ENCODE measurements at places on chromosomes 3 and 15.

- DNase-seq = no peak
These were observed 145.3 kb upstream of the LIPC start for GRCh38 chr15:58286523-58286922.

GRCh38 chr15:101048581-101049030 is 129.4 kb downstream of the LRRK1 start:
- DNase-seq = no peak

DNA sequence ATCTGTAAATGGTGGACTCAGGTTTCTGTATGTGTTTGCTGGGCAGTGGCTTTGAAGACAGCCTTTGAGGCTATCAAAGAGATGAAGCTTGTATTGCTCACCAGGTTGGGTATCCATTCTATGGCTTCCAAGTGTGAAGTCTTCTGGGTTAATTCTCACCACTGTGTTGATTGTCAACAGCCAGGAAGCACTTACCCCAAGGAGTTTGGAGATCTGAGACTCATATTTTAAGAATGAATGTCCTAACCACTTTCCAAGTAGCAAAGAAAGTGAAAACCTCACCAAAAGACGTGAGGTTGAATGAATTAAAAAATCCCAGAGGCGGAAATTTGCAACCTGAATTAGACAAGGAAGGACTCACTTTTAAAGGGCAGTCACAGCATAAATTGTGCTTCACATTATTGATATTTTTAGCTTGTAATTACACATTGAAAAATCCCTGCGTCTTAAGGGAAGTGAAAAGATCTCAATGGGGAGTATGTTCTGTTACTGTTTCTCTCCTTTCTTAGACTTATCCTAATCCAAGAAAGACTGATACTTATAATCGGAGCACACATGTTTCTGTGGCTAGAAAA is 304.0 kb upstream of the TPRG1 start:
- no peak for DNase-seq

- DNase-seq = no peak
These were observed 381.8 kb upstream of the THBS1 start for GRCh38 chr15:39199076-39199475.

DNA sequence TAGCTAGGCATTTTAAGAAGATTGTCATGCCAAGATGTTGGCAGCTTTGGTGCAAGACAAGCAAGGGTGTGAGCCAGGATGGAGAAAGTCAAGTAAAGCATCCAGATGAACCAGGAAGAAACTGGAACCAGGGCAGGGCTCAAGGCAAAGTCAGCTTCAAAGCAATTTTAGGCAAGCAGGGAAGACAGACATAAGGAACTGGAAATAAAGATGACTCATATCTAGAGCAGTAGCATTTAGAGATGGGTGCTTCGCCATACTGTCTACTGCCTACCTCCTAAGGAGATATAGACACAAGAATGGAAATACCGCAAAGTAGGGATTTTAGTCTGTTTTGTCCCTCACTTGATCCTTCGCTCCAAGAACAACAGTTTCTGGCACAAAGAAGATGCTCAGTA is 59.9 kb downstream of the RYR3 start:
- no peak for DNase-seq

GRCh38 chr3:149790268-149790667 is 2.1 kb downstream of the ANKUB1 start:
- peak; percentile 24 for DNase-seq

DNA sequence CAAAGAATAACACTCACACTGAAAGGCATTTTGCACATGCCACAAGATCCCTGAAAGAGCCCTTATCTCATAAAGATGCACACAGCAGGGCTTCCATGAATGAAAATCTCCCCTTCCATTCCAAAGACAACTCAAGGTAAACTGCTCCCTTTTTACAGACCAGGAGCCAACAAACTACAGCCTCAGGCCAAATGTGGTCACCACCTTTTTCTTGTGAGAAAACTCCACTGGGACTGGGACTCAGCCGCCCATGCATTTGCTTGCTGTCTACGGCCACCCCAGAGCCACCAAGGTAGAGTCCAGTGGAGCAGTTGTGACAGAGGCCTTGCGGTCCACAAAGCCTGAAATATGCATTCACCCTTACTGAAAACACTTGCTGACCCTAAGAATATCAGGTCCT is 334.8 kb downstream of the OCA2 start:
- no peak for DNase-seq

DNA sequence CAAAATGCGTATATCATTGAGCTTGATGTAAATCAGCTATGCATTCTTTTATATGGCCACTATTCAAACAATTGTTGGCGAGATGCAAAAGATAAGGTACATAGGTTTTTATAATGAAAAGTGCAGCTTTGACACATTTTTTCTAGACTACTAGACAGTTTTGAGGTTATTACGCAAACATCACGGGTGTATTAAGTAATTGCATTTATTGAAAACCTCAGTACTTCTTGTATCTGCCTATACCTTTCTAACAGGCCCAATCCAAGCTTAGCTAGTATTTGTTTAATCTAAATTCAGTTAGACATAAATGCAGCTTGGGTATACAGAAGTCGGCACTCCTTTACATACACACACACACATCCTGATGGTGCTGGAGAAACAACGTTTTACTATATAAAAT is 2.7 kb downstream of the SPESP1 start:
- DNase-seq = no peak

- DNase-seq = no peak
These were observed 45.1 kb downstream of the PLXNA1 start for GRCh38 chr3:127027811-127028548.

DNA sequence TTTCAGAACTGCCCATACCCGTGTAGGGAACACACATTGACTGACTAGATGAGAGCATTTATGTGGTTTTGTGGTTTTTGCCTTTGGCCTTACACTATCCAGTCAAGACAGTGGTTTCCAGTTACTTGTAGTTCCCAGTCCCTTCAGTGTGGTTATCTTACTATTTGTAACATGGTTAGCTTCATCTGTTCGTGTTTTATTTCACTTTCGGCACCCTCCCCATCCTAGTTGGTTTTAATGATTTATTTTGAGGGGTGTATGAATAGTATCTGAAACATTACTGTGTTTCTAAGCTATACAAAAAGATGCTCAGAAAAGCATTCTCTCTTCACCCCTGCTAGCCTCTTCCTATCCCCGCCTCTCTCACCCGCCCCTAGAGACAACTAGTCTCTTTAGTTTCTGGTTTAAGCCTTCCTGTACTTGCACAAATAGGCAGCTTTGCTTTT is 14.1 kb downstream of the LYSMD4 start:
- DNase-seq = no peak

- no peak for DNase-seq
These were observed 44.8 kb downstream of the LHFPL4 start for GRCh38 chr3:9508781-9509180.

DNA sequence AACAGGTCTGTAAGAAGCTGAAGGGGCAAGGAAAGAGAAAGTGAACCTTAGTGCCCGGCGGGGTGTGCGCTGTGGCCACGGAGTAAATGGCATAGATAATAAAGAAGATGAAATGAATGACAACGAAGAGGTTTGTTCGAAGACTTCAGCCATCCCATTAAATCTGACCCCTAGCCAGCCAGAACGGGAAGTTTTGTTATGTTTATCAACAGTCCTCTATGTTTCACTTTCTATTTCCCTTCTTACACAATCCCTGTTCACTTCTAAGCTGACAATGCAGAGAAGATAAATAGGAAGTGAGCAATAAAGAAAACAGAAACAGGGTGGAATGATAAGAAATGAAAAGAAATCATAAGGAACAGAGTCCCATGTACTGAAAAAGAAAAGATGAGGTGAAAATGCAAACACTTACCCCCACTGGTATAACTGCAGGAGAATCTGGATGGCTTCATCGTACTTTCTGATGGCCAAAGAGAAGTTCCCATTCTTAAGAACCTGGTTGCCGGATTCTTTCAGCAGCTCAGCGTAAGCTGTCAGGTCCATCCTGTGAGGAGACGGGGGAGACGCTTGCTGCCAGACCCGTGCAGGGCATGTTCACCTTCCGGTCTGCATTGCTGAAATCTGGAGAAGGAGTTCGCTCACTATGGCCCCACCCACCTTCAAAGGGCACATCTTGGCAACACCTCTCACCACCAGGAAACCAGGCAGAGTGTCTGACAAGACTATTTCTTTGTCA is 36.8 kb downstream of the TRANK1 start:
- peak; percentile 47 for DNase-seq

GRCh38 chr3:132343018-132343612 is 25.9 kb downstream of the ACP3 start:
- peak; percentile 31 for DNase-seq

- no peak for DNase-seq
These were observed 53.3 kb downstream of the KY start for GRCh38 chr3:134597390-134597970.

DNA sequence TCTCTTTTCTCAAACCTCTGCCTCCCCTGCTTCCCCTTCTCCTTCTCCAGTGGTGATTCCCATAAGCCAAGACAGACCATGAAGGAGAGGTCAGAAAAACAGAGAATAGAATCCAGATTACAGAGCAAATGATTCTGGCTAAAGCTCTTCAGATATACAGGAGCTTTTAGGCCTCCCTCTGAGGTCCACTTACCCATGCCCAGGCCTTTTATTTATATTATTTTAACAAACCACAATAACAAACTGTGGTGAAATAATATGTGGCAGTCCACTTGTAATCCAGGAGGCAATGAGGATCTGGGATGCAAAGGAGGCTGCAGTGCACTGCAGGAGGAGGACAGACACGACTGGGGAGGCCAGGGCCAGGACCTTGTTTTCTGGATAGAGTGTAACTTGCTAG is 104.1 kb downstream of the STAC start:
- DNase-seq = no peak

GRCh38 chr15:90113166-90113565 is 10.9 kb upstream of the IDH2 start:
- no peak for DNase-seq
